Lung (tissue), 17 donors: ENCODE measurements at places on chromosomes 1 and 21.

GRCh38 chr21:40819071-40819900, 27.7 kb downstream of the DSCAM start:
- DNase-seq = no peak

GRCh38 chr1:5850503-5850902, 141.7 kb downstream of the NPHP4 start:
- DNase-seq = no peak

GRCh38 chr1:189431447-189431846, 1046.2 kb downstream of the BRINP3 start:
- DNase-seq = peak; percentile 35

- DNase-seq = peak; percentile 82
Observed at GRCh38 chr1:119372503-119373086, 4.0 kb downstream of the HAO2 start.

DNA sequence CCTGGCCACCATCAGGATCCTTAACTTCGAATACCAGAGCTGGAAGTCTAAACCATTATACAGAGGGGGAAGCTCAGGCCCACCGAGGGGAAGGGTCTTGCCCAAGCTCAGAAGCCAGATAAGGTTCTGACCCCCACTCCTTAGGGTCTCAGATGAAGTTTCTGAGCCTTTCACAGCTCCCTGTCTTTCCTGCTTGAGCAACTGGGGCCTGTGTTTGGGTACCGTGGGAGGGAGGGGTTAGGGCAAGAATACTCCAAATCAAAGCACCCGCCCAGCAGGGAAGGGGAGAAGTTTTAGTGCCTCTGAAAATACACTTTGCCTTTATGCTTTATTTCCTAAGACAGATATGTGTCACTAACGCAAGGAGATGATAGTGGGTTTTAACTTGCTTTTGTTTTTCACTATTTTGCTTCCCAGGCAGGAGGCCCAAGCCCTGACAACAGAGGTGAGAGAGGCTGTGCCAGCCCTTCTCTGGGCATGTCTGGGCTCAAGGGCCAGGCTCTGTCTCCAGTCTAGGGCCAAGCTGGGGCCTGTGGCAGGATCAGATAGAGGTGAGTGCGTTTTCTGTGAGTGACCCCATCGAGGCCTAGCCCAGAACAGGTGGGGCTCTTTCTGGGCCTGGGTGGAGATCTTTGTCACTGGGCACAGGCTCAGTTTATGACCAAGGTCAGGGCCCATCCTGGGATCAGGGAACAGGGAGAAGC, 20.5 kb upstream of the TENT5B start:
- DNase-seq = no peak

DNA sequence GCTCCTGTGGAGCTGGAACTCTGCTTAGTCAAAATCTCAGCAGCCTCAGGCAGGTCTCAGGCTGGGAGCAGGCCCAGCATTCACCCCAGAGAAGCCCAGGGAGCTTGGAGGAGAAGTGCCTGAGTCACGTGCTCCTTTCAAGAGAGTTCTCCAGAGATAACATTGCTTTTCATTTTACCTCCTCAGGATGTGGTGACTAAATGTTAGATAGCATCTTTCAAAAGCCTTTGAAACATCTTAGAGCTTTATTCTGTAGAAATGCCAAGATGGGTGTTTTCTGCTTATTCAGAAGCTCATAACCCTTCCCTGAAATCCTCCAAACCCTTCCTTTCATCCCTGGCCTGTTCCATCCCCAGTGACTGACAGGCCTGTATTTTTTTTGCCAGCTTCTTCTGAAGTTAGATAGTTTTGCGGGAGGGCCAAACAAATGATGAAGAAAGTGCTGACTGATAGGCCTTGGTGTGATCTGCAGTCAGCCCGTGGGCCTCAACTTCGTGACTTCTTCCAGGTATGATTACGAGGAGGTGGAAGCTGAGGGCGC, 58.0 kb downstream of the PGM1 start:
- DNase-seq = peak; percentile 23

DNA sequence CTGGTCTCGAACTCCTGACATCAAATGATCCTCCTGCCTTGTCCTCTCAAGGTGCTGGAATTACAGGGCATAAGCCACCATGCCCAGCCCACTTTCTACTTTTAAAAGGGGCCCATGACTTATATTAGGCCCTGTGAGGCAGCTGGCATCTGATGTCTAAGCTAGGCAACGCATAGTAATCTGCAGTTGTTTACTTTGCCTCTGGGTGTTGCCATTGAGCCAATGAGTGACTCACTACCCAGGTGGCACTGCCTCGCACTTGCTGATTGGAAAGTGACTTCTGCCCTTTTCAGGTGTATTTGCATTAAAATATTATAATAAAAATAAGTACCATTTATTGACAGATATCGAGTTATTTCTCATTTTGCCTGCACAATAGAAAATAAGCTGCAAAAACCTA, 84.9 kb downstream of the KIF14 start:
- no peak for DNase-seq

GRCh38 chr1:22104865-22105437, 37.9 kb downstream of the WNT4 start:
- no peak for DNase-seq

GRCh38 chr1:58748666-58749065, 35.2 kb downstream of the JUN start:
- DNase-seq = peak; percentile 76

DNA sequence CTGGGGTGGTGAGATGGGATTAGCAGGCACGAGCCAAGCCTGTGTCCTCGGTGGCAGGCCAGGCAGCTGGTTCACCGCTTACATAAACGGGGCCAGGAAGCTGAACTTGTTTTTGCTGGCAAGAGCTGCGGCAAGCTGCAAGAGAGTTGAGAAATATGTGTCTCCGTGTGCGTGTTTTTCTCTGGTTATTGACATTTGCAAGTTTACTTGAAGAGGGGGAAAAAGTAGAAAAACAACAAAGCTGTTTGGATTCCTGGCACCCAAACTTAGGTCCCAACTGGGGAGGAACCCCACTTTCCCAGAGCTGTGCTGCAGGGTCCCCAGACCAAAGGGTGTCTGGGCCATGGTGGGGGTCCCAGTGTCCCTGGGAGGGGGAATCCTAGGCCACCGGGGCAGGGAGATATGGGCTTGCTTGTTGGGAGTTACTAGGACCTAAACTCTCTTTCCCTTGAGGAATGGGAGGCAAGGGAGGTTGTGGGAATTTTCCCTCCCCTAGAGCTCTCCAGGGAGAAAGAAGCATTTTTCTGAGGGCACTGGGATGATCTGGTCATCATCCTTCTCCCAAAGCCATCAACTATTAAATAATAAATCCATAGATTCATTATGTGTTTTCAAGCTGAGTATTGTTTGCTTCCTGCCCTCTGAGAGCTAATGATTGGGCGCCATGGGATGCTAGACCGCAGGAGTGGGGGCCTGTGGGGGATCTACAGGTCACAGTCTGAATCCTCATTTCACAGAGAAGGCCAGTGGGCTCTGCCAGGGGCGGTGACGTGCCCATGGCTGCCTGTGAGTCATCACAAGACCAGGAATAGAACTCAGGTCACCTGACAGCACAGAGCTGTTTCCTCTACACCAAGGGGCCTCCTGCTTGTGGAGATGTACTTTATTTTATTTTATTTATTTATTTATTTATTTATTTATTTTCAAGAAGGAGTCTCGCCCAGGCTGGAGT, 14.8 kb downstream of the IL6R start:
- DNase-seq = peak; percentile 94

GRCh38 chr1:186708694-186709097, 28.5 kb upstream of the PTGS2 start:
- no peak for DNase-seq

- no peak for DNase-seq
Observed at GRCh38 chr1:70286453-70286852, 65.3 kb downstream of the SRSF11 start.

- no peak for DNase-seq
Observed at GRCh38 chr1:9766759-9767442, 56.9 kb downstream of the CLSTN1 start.

- DNase-seq = no peak
Observed at GRCh38 chr1:243742819-243743218, 107.2 kb downstream of the AKT3 start.

DNA sequence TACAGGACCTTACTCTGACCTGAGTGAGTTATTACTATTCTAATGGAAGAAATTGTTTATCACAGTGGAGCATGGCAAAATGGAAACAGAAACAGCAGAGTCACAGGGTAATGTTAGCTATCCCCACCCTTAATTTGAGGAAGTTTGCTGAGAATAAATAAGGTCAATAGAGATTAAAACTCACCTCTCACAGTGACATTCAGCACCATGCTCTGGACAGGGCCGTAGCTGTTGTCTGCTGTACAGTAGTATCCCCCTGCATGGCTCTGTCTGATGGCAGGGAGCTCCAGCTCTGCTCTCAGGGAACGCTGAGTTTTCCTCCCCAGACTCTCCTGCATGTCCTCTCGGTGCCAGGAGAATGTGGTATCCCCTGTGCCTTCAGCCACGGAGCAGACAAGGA, 11.9 kb downstream of the FCRL4 start:
- peak; percentile 10 for DNase-seq

DNA sequence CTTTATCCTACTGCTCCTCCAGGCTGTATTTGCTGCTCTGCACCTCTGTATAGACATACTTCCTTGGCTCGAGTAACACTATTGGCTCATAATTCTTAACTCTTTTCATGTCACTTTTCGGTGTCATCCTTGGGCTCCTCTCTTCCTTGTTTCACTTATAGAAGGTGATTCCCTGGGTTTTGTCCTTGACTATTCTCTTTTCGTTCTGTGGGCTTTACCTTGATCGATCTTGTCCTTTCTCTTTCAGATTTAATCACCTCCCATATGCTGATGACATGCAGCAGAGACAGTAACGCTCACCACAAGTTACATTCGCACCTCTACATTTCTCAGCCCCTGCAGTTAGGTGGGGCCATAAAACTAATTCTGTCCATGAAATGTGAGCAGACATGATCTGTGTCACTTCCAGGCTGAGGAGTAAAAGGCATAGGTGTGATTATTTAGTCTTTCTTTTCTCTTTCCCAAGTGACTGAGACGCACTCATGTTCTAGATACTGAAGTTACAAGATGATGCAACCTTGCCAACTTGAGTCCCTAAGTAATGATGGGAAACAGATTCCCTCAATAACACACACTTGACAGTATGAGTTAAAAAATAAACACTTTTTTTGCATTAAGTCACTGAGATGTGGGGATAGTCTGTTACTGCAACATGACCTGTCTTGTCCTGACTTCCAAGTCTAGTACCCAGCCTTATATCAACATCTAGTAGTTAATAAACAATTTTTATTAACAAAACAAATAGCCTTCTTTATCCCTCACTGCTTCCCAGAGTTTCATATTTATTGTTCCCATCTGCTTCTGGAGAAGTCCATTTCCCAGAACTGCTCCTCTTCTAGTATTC, 49.9 kb upstream of the HAO2 start:
- DNase-seq = no peak

DNA sequence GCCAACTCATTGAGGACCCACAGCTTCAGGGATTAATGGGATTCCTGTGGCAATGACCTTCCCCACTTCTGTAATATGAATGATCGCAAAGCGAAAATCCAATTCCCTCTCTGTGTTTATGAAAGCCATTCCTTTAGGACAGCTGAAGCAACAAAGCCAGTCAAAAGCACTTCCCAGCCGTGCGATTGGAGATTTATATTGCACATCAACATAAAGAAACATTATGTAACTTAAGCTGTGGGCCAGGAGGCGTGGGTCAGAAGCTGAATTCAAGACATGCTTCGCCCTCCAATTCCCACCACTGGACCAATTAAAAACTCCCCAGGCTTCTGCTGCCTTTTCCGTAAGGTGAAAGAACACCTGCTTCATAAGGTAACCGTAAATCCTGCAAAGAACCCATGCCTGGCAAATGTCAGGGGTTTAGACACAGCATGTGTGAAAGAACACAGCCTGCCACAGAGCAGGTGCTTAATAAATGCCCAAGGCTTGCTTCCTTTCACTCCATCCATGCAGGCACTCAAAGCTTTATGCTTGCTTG, 138.9 kb upstream of the SOD1 start:
- DNase-seq = peak; percentile 74

GRCh38 chr1:234125283-234125682, 220.8 kb downstream of the SLC35F3 start:
- DNase-seq = peak; percentile 45

DNA sequence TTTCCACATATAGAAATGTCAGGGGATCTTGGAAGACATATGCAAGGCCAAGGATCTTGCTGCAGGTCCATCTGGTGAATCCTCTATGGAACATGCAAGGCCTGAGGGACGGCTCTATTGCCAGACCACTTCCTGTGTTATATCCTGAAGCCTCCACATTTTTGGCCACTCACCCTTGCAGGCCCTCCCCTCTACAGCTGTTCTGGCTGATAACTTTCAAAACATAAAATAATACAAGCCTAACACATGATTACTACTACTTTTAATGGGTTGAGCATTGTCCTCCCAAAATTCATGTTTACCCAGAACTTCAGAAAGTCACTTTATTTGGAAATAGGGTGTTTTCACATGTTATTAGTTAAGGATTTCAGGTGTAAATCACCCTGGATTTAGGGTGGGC, 18.5 kb upstream of the LYPLAL1 start:
- DNase-seq = peak; percentile 24

DNA sequence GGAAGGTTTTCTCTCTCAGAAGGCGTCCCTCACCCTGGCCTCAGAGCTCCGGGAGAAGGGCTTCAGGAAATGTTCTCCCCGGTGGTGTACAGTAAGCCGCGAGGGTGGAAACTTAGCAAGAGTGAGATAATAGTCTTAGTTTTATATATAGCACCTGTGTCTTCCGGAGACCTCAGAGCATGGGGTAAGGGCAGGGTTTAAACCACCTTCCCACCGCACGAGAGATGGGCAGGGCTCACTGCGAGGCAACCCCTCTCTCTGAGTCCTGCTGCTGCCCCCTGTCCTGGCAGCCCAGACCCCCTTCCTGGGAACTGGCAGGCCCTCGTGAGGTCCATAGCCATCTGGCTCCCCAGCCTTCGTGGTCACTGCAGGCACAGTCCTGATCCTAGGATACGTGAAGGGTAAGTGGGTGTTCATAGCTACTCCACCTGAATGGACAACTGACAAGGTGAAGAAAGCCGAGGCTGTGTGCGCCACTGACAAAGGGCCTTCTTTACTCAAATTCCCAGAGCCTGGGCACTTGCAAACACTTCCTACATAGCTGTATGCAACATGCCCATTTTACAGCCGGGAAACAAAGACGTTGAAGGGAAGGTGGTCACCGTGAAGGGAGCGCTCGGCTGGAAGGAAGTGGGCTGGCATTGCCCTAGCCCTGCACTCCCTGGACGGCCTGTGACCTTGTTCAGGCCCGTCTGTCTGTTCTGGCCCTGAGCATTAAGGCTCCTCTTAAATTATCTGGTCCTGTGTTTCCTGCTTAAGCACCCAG, 26.9 kb downstream of the ITPKB start:
- DNase-seq = no peak

- peak; percentile 62 for DNase-seq
Observed at GRCh38 chr1:180157576-180158057, 2.9 kb downstream of the QSOX1 start.

GRCh38 chr1:185398599-185398998, 81.6 kb upstream of the IVNS1ABP start:
- no peak for DNase-seq

- DNase-seq = no peak
Observed at GRCh38 chr1:46684670-46685069, 13.0 kb downstream of the TEX38 start.
